Progenitor cell of endocrine pancreas (in vitro differentiated cells): ENCODE measurements at places on chromosomes 16 and 17.

- DNase-seq: no peak
These were observed 7.1 kb upstream of the ITPRIPL2 start for GRCh38 chr16:19106625-19107020.

- no peak for DNase-seq
These were observed 12.0 kb downstream of the VAC14 start for GRCh38 chr16:70788668-70789594.

GRCh38 chr16:21598701-21599121 lies 666 bp upstream of the METTL9 start:
- no peak for DNase-seq

GRCh38 chr16:11179574-11179973 lies 76.4 kb downstream of the SOCS1 start:
- no peak for DNase-seq

DNA sequence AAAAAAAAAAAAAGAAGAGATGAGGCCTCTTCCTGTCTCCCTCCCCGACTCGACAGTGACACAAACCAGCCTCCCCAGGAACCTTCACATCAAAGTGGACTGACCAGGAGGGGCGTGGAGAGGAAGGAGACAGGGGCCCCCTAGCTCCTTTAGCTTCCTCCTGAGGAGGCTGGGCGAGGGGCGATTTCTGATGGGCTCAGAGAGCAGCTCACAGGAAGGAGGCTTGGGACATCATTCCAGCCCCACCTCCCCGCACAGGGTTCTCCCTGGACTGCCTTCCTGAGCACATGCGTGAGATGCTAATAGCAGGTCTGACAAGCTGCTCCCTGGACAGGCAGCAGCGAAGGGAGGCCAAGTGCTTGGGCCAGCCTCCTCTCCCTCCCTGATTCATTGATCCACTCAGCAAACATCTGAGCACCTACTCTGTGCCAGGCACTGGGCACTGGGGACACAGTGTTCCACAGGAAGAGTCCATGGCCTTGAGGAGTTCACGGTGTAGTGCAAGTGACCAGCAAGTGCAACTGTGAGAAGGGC lies 14.4 kb upstream of the DOK4 start:
- DNase-seq: no peak

- no peak for DNase-seq
These were observed 445.7 kb downstream of the GRIN2A start for GRCh38 chr16:9736547-9736946.

GRCh38 chr16:1991135-1991551 lies 1.4 kb downstream of the SYNGR3 start:
- no peak for DNase-seq

- DNase-seq: no peak
These were observed 162.3 kb downstream of the KATNIP start for GRCh38 chr16:27712251-27712711.

DNA sequence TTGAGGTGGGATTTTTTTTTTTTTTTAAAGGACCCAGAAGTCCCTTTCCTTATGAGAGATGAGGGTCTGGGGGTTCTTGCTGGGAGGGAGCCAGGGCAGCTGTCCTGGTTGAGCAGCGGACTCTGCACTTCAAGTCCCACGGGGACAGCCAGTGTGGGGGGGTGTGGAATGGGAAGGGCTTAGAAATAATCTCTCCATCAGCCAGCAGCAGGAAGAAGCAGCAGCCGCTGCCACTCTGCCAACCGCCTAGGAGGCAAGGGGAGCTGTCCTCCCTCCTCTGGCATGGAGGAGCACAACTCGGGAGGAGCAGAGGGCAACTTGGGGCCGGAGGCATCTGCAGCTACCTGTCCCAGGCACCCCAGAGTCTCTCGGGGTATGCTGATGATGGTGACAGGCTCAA lies at the start of gene KCNG4:
KCNG4 (minus strand) TSS at position 104 of the 400 bp plus-strand sequence. CDS start 2,527 bp downstream, outside the sequence.
- DNase-seq: no peak

DNA sequence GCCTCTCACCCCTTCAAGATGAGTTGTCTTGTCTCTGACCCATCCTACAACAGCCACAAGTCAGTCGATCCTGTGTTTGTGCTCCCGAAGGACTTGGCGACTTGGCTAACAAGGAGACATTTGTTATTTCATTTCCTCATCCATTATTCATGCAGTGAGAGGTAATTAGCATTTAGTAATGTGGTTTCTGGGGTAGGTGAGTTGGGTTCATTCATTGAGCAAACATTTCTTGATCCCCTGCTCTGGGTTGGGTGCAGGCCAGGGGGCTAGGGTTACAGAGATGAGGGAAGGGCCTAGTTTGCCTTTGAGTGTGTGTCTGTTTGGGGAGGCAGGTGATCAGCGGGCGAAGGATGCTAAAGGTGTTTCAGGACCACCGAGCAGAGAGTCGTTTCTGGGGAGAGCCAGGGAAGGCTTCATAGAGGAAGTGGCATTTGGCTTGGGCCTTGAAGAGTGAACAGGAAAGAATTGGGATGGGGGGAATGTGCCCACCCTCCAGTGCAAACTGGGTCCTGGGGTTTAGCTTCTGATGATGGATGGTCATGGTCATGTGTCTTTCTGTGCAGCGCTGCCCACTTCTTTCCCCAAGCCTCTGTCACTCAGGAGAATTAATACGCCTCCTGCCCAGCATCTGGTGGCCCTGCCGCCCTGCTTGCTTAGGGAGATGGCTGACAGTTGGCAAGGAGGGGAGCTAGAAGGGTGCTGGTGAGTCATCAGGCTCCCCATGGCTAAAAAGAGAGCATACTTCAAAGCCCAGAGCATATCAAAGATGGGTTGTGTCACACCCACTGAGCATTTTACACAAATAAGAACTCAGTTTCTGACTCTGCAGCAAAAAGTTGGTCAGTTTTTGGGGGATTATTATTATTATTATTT lies 38.5 kb downstream of the MSI2 start:
- DNase-seq: no peak

GRCh38 chr17:1573932-1574696 lies 11.5 kb upstream of the PITPNA start:
- DNase-seq: peak; percentile 74

- no peak for DNase-seq
These were observed 11.8 kb upstream of the CIBAR2 start for GRCh38 chr16:85123891-85124635.

GRCh38 chr17:29195465-29196081 lies 15.4 kb upstream of the MYO18A start:
- DNase-seq: no peak

GRCh38 chr17:61453566-61454380 lies 1.6 kb downstream of the TBX4 start:
- no peak for DNase-seq

DNA sequence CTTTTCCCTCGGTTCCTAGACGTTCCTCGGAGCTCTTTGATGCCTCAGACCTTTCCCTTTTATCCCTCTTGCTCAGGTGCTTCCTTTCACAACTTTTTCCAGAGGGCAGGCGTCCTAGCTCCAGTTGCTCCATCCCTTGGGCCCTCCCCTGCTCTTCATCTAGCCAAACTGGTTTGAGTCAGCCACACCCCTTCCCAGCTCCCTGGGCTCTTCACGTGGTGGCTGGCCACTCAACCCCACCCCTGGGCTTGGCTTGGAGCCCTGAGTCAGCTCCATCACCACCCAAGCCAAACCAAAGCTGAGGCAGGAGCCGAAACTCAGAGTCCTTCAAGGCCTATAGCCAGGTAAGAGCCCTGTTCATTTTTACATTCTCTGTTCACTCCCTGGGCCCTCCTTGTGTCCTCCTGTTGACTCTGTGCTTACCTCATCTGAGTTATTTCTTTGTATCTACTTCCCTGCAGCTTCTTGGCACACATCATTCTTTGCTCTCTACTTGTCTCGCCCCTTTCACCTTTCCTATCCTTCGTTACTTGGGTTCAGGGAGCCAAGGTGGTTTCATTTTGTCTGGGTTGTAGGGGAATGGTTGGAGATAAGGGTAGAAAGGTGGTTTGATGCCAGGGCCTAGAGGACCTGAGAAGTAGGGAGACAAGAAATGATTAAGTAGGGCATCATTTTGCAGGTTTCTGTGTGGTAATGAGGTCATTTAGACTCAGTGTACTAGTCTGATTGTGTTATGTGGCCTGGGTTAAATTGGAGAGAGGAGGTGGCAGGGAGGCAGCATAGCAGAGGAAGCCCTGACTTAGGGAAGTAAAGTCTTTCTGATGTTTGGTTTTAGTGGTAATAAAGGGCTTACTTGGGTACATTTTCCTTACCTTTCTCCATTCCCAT lies 7.6 kb upstream of the PHKG2 start:
- DNase-seq: no peak

DNA sequence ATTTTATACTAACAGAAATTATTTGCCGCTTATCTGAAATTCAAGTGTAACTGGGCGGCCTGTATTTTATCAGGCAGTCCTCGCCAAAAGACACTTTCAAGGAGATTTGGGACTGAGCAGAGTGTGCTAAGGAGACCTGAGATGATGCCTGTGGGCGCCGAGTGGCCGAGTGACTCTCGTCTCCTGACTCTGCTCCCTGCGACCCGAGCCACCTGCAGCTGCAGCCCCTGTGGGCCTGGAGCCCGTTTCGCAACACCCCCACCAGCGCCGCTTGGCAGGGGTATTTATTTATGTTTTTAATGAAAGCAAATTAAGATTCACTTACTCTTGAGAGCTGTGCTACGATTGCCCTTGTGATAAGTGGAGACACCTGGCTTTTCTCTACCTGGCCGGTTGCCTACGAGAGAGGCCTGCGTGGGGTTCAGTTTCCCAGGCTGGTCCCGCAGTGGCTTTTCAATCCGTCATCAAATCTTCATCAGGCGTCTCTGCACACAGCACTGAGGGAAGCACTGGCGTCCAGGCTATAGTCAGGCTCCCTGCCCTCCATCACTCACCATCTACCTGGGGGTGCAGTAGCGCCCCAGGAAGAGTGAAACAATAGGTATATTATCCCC lies 124.0 kb downstream of the SEC14L1 start:
- no peak for DNase-seq

- DNase-seq: no peak
These were observed 22.3 kb upstream of the G6PC1 start for GRCh38 chr17:42878123-42878880.

DNA sequence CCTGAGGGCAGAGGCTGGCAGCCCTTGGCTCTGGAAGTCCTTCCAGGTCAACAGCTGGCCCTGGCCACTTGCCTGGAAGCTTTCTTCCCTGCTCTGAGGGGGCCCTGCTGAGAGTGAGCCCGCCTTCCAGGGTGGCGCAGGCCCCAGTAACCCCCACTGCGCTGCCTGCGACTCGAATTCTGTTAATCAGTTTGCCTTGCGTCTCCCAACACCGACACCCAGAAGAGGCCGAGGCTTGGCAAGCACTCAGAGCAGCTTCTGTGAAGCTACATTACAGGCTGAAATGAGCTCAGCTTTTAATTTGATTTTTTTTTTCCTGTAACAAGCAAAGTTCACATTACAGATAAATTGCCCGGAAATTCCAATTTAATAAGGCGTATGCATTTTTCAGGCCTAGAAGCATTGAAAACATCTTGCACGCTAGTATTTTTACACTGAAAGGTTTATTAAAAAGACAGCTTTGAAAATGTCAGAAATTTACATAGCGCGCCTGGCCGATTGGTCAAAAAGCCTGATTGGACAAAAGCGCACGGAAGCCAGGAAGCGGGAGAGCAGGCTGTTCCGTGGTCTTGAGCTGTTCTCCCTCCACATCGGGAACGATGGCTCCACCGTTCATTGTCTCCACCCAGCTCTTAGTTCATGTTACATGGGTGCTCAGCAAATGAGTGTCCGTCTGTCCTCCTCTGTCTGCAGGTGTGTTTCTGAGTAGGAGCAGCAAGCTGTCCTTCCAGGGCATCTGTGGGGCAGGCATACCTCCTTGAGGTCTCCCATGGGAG lies 65.5 kb upstream of the HSBP1 start:
- DNase-seq: no peak

GRCh38 chr17:1978396-1978949 lies 46.7 kb downstream of the RTN4RL1 start:
- DNase-seq: no peak

- DNase-seq: no peak
These were observed 27.3 kb downstream of the CENPV start for GRCh38 chr17:16325964-16326363.
